ENCODE measurements at places on chromosomes 5 and 9.

GRCh38 chr5:126056851-126057622 lies 366.2 kb upstream of the GRAMD2B start:
- no peak for DNase-seq

- no peak for DNase-seq
Observed at GRCh38 chr5:158848634-158849033, 251.1 kb downstream of the EBF1 start.

- no peak for DNase-seq
Observed at GRCh38 chr5:123033157-123033671, 3.3 kb downstream of the PPIC start.

DNA sequence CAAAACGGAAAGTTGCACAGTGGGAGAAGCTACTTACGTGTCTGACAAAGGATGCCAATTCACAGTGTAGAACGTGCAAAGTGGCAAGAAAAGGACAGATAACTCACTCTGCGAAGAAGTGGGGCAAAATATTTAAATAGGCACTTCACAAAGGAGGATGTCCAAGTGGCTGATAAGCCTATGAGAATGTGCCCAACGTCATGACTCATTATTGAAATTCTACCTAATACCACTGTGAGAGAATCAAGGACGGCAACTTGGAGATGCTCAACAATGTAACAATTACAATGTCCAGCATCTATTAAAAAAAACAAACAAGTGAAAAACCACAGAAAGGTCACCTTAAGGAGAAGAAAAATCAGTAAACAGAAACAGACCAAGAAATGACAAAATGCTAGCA lies 59.0 kb downstream of the NACC2 start:
- no peak for DNase-seq

GRCh38 chr5:160496334-160496733 lies 74.7 kb downstream of the PTTG1 start:
- DNase-seq: no peak

DNA sequence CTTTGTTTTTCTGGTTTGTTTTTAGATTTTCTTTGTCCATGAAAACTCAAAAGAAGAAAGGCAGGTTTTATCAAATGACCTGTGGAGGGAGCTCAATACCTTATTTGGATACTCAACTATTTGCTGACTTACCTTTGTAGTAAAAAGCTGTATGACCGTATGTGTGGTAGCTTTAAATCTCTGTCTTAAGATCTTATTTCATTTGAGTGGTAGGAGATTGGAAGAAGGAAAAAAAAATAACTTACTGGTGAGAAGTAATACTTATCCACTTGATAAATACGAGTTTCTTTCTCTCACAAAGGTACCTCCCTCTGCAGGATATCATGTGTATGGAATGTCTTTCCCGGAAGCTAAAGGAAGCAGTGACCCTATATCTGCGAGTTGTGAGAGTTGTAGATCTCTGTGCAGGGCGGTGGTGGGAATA lies 15.0 kb downstream of the FBXO38 start:
- no peak for DNase-seq

GRCh38 chr9:14315875-14316601 lies 2.1 kb upstream of the NFIB start:
- no peak for DNase-seq

DNA sequence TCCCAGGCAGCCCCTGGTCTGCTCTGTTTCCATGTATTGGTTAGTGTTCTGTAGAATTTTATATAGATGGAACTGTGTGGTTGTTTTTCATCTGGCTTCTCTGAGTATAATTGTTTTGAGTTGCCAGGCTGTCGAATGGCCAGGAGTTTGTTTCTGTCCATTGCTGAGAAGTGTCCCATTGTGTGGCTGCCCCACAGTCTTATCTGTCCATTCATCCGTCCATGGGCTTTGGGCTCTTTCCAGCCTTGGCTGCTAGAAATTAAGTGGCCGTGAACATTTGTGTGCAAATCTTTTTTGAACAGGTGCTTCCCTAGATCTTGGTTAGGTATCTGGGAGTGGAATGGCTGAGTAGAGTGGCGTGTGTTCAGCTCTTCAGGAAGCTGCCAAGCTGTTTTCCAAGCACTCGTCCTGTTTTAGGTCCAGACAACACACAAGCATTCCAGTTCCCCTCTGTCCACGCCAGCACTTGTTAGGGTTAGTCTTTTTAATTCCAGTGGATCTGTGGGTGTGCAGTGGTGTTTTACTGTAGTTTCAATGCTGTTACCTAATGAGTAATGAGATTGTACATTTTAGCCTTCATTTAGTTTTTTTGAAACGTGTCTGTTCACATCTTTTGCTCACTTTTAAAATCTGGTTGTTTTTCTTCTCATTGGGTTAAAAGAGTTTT lies 122.2 kb upstream of the CACNA1B start:
- DNase-seq: no peak

DNA sequence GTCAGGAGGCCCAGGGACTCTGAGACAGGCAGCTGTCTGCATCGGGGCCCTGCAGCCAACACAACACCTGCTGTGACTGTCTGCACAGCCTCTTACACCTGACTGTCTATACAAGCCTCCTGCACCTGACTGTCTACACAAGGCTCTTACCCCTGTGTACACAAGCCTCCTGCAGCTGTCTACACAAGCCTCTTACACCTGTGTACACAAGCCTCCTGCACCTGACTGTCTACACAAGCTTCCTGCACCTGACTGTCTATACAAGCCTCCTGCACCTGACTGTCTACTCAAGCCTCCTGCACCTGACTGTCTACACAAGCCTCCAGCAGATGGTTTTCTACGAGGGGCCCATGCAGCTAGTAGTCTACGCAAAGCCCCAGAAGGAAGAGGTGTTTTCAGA lies 18.6 kb downstream of the IRX2 start:
- DNase-seq: no peak

- no peak for DNase-seq
Observed at GRCh38 chr5:108093186-108093585, 288.7 kb downstream of the FBXL17 start.

DNA sequence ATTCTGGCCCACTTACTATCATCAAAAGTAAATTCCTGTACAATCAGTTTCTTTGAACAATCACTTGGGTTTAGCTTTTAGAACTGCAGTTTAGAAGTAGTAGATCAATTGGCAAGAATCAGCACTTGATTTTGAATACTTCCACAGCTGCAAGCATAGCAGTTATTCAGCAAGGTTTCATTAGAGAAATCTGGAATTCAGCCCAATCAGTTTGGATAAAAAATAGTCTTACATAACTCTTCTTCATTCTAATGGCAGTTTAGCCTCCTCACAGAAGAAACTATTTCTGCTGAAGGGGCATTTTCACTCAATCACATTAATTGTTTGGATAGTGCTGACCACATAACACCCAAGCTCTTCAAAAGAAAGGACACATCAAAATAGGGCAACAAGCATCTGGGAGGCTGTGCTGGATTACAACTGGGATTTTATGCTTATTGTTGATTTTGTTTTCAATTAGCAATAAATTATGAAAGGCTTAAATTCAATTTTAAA lies 336.2 kb upstream of the PDE4D start:
- DNase-seq: no peak

- no peak for DNase-seq
Observed at GRCh38 chr5:69449511-69449910, 34.6 kb downstream of the MARVELD2 start.

DNA sequence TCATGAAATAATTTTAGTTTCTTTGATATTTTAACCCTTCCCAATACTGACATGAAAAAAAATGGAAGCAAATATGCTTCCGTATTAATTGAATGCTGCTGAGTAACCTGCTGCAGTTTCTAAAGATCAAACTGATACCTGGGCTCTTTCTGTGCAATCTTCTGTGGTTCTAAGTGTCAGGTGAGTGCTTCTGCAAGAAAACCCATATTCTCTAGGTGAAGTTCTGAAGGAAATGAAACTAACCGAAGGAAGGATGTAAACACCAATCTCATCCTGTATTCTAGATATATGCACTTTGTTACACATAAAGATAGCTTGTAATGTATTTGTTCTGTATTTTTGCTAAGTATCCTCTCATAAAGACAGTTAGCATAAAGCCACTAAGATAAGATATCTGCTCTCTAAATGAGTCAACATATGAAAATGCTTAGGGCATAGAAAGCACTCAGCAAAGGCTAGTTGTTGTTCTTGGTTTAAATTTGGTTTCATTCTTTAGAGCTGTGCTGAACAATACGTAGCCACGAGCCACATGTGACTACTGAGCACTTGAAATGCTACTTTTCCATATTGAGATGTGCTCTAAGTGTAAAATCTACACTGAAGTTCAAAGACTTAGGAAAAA lies 52.0 kb downstream of the ITGA2 start:
- DNase-seq: no peak

Data from stimulated activated CD8-positive, alpha-beta memory T cell treated with anti-CD3 and anti-CD28 coated beads, Interleukin-15, amount 100 ng/mL, for 48 hours (primary cell).